ENCODE measurements at places on chromosomes 13 and 19.

- no peak for DNase-seq
Measured at GRCh38 chr13:80083853-80084676, 256.9 kb downstream of the SPRY2 start.

- no peak for DNase-seq
Measured at GRCh38 chr13:72990953-72991352, 67.9 kb upstream of the KLF5 start.

GRCh38 chr13:36553491-36553890 lies 120.3 kb upstream of the SERTM1 start:
- DNase-seq, result no peak

- peak; percentile 42 for DNase-seq
Measured at GRCh38 chr19:12721656-12722565, 1.8 kb downstream of the TNPO2 start.

- no peak for DNase-seq
Measured at GRCh38 chr13:76489274-76489673, 396.9 kb downstream of the KCTD12 start.

GRCh38 chr19:5302396-5302795 lies 38.2 kb downstream of the PTPRS start:
- no peak for DNase-seq

- DNase-seq, result no peak
Measured at GRCh38 chr13:44420376-44421220, 47.0 kb downstream of the SERP2 start.

DNA sequence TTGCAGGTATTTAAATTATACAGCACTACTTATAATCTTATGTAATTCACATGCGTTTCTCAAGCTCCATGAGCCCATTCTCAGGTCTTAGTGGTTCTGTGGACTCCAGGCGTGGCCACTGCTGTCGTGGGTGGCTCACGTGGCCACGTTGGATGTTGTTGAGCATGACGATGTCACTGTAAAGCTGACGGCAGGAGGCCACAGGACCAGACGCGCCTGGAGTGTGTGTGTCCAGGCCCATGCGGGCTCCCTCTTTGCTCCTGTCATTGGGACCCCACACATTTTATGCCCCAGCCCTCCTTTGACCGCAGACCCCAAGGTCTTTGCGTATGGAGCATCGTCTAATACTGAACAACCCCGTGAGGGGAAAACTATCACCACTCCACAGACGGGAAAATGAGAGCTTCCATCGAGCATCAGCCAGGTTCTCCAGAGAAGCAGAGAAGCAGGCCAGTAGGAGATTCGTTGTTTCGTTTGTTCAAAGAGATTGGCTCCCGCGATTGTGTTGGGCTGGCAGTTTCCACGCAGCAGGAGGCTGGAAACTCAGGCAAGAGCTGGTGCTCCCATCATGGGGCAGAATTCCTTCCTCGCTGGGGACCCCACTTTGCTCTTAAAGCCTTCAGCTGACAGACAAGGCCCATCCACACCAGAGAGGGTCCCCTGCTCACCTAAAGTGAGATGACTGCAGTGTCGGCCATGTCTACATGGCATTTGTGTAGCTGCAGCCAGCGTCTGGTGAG lies 129.3 kb upstream of the SPACA7 start:
- DNase-seq, result no peak

DNA sequence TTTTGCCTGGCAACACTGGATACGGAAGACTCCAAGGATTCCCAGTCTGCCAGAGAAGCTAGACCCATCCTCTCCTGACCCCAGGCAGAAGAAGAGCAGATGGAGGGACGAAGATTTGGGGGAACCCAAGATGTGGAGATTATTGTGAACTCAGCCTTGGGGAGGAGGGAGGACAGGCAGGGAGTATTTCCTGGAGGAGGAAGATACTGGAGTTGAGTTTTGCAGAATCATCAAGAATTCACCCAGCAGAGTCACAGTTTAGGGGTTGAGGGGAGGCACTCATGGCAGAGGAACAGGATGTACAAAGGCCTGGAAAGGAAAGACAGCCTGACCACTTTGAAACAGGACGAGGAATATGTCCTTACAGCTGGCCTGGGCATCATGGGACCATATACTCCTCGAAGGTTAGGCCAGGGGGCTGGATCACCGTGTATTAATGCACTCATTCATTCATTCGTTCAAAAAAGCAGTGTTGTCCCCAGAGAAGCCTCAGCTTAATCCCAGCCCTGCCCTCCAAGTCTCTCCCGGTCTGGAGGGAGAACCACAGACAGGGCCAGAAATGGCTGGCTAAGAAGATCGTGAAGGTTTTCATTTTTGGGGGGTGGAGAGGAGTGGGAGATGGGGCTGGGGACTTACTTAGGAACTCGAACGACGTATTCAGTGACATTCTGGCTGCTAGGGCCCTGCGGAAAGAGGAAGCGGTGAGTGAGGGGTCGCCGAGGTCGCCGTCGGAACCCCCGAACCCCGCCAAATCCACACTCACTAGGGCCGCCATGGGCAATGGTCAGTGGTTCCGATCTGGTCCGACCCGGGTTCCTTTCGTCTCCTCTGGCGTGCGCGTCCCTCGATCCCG lies 517 bp downstream of the GTF2F1 start:
- no peak for DNase-seq

DNA sequence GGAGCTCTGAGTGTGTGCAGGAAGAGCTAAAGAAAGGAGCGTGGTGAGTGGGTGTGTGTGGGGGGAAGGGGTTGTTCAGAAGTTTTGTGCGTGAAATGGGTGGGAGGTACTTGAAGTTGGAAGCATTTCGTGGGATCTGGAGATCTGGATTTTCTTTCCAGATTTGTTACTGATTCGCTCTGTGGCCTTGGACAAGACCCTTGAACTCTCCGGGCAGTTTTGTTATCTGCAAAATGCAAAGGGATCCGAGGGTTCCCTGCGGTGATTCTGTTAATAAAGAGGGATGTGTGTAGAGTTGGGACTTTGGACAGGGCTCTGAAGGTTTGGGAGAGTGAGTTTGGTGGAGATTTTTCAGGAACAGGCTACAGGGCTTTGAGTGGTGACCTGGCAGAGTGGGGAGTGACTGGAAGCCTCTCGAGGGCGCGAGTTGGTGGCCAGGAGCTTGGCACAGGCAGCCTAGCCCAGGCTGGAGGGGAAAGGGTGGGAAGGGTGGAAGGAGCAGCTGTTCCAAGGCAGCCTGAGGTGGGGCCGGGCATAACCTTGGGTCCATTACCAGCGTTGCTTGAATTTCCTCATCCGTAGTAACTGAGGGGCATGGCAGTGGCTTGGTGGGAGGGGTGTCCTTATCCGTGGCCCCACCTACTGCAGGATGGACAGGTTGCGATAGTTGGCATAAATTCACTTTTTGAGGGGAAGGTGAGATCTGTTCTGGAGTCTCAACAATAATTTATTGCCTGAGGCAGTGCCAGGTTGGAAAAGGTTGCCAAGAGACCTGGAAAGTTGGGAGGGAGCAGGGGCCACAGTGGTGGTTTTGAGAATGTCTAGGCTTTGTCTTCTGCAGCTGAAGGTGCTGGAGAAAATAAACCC lies 2.1 kb downstream of the ACTN4 start:
- DNase-seq, result no peak

DNA sequence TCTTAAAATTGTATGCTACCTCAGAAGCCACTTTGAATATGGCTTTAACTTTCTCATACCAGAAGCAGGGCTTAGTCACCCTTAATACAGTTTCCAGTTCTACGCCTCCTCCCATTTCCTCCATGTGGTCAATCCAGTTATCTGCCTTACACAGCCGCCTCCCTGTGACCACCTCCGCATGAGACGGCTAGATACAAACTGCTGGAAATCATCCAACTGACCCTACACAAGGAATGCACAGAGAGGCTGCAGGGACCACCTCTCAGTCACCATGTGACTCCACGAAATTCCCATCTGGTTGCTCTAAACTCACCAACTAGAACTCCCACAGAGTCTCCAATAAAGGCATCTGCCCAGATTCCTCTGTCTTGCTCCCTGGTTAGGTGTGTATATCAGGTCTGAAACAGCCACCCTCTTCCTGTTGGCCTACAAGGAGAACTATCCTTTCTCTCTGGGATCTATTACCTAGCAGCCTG lies 6.8 kb downstream of the ZNF564 start:
- no peak for DNase-seq

- no peak for DNase-seq
Measured at GRCh38 chr13:86684402-86684801, 885.2 kb upstream of the SLITRK6 start.

GRCh38 chr13:46881621-46882020 lies 15.2 kb downstream of the HTR2A start:
- DNase-seq, result no peak

GRCh38 chr19:50710094-50710493 lies 9.5 kb downstream of the SHANK1 start:
- no peak for DNase-seq

DNA sequence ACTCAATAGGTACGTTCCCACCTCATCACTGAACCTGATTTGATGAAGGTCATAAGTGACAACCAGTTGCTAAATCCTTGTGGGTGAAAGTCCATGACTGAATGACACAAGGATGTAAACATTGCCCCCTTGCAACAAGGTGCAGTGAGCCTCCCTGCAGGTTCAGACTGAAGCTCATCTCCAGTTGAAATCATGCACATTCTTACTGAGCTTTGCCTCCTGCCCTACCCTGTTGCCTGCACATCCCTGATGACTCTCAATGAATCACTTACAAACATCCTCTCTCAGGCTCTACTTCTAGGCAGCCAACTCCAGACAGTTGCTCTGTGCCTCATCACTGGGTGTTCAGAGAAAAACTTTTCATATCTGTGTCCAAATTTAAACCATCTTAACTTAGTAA lies 42.5 kb upstream of the ARGLU1 start:
- no peak for DNase-seq

- no peak for DNase-seq
Measured at GRCh38 chr13:33107361-33107760, 91.1 kb downstream of the KL start.

- DNase-seq, result no peak
Measured at GRCh38 chr19:593055-593454, 3.4 kb downstream of the HCN2 start.

GRCh38 chr13:37068962-37069361 lies 9.5 kb upstream of the SUPT20H start:
- no peak for DNase-seq

DNA sequence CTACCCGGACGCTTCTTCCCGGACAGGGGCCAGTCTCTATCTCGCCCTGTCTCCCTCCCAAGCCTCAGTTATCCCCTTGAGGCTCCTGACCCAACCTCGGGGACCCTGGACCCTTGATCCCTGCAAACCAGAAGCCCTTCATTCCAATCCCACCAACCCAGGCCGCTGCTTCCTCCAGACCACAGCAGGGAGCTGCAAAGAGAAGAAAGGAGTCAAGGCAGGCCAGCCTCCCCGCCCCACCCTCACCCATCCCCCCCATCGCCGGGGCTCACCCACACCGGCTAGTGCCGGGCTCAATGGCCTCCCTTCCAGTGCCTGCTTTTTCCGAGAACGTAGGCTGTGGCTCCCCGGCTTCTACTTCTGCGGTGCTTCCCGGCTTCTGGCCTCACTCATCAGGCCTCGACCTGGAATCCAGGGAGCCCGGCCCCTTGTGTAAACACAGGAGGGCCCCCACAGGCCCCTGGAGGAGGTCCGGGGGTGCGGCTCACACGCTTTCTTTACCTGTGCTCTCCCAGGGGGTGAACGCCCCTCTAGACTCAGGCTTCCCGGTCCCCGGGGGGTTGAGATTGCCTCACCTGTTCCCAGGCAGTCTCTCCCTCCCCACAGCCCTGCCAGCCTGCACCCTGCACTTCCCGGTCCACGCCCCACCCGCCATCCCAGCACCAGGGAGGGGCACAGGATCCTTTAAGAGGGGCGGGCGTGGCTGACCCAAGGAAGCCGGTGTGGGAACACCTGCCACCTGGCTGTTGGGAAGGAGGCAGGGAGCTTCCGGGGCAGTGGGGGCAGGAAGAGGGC lies at the start of gene FAM83E:
Gene FAM83E, minus strand, starts transcription at position 641 of the 795 bp plus-strand sequence. CDS start 1,704 bp downstream, outside the sequence.
- DNase-seq, result no peak

GRCh38 chr13:36475468-36475867 lies 43.2 kb downstream of the CCNA1 start:
- no peak for DNase-seq

GRCh38 chr19:51783372-51783771 lies 11.6 kb upstream of the FPR3 start:
- DNase-seq, result no peak

- DNase-seq, result no peak
Measured at GRCh38 chr13:108850691-108851090, 221.3 kb downstream of the MYO16 start.

- no peak for DNase-seq
Measured at GRCh38 chr13:45823583-45823982, 28.0 kb downstream of the SIAH3 start.

DNA sequence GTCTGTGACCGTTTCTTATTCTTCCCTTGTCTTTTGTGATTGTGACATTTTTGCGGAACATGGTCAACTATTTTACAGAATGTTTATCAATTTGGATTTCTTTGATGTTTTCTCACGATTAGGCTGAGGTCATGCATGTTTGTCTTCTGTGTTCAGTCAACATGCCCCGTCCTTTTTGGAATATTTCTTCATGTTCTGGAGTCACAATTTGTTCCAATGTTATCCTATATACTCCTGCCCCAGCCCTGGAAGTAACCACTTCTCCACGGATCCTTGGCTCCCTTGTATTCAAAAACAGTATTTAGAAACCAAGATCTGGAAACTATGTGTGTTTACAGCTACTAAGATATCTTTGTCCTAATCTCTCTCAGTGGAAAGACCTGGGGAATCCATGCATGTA lies 9.6 kb downstream of the CARD8 start:
- DNase-seq, result no peak

DNA sequence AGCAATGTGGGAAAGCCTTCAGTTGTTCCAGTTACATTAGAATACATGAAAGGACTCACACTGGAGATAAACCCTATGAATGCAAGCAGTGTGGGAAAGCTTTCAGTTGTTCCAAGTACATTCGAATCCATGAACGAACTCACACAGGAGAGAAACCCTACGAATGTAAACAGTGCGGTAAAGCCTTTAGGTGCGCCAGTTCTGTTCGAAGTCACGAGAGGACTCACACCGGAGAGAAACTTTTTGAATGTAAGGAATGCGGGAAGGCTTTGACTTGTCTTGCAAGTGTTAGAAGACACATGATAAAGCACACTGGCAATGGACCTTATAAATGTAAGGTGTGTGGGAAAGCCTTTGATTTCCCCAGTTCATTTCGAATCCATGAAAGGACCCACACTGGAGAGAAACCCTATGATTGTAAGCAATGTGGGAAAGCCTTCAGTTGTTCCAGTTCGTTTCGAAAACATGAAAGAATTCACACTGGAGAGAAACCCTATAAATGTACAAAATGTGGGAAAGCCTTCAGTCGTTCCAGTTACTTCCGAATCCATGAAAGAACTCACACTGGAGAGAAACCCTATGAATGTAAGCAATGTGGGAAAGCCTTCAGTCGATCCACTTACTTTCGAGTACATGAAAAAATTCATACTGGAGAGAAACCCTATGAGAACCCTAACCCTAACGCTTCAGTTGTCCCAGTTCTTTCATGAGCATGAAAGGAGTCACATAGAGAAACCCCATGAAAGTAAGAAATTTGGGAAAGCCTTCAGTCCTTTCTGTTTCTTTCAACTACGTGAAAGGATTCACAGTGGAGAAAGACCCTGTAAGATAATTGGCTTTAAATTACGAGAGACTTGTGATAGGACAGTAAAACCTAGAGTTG lies 20.1 kb downstream of the ZNF627 start:
- DNase-seq, result no peak
